A673 (cell line): ENCODE measurements at places on chromosomes 2 and 18.

DNA sequence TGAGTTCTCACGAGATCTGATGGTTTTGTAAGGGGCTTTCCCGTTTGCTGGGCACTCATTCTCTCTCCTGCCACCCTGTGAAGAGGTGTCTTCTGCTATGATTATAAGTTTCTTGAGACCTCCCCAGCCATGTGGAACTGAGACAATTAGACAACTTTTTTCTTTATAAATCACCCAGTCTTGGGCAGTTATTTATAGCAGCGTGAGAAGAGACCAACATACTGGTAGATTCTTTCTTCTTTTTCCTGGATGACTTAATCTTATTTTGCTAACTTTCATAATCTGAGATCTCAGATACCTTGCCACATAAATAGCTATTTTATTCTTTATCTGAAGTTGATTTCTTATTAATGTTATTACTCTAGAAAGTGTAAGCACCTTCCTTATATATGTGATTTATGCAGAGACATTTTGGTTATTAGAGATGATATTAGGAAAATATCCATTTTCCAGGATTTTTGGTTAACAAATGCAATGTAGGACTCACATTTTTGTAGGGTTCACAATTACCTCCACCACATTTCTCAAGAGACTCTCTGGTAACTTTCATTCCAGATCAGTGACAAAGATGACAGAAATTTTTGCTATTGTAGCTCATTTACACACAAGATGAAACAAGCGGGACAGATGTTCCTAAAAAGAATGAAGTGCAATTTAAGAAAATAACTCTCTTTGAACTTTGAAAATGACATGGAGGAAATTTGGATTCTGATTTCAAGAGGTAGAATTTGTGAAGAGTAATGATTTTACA, 97.9 kb upstream of the RND3 start:
- no peak for DNase-seq

GRCh38 chr2:235218486-235218907, 266.7 kb downstream of the SH3BP4 start:
- DNase-seq = no peak

- DNase-seq = no peak
These were observed 8.6 kb upstream of the IL36A start for GRCh38 chr2:112996635-112997034.

- DNase-seq = no peak
These were observed 34.6 kb downstream of the SH3BP4 start for GRCh38 chr2:234986390-234986789.

GRCh38 chr2:120620025-120620793, 115.5 kb upstream of the GLI2 start:
- DNase-seq = no peak

GRCh38 chr2:217356142-217356541, 496.3 kb upstream of the TNP1 start:
- no peak for DNase-seq

DNA sequence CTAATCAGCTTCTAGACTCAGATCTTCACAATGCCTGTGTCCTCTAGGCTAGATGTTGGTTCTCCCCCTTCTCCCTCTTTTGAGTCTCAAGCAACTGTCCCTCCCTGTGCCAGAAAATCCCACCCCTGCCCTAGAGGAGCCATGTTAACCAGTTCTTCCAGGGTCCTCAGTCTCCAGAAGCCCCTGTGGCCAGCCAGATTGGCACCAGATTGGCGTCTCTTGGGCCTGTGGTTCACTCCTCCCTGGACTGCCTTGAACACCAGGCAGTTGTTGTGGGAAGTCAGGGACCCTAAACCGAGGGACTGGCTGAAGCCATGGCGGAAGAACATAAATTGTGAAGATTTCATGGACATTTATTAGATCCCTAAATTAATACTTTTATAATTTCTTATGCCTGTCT, 36.6 kb downstream of the CYP26B1 start:
- no peak for DNase-seq

GRCh38 chr2:136133176-136133575, 15.2 kb upstream of the CXCR4 start:
- no peak for DNase-seq

- DNase-seq = no peak
These were observed 127.9 kb upstream of the PGAP1 start for GRCh38 chr2:197054437-197054836.

- no peak for DNase-seq
These were observed 86.6 kb downstream of the DTNB start for GRCh38 chr2:25586726-25587144.

GRCh38 chr2:157046396-157046795, 211.1 kb upstream of the GALNT5 start:
- DNase-seq = no peak
